ENCODE measurements at places on chromosomes 16 and 17.

DNA sequence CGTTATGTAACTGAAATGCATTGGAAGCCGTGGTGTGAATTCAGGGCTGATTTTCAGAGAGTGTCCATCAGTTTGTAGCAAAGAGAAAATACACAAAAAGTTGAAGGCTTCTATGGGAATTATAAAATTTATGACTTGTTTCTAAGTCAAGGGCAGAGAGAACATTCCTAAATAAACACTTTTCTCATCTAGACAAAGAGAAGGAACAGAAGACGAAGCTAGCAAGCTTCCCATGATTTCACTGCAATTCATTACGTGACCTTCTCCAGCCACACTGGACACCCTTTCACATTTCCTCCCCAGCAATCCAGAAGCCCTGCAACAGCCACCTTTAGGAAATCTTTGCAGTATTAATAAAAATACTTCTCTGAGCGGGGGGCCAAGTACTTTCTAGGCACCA lies 67.8 kb downstream of the TMEM100 start:
- no peak for DNase-seq

DNA sequence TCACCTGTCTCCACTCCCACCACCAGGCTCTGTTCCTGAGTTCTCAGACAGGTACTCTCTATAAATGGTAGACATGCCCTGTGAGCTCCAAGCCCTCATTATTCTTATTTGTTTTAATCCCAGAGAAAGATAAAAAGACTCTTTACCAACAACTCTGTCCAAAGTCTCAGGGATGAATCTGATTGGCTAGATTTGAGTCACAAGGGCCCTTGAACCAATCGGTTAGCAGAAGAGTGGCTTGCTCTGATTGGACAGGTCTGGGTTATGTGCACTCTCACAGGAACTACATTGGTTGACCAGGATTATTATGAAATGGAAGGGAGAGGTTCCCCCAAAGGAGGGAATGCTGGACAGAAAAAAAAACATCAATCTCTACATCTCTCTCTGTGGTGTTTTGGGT lies 7.5 kb downstream of the COTL1 start:
- DNase-seq, result no peak

DNA sequence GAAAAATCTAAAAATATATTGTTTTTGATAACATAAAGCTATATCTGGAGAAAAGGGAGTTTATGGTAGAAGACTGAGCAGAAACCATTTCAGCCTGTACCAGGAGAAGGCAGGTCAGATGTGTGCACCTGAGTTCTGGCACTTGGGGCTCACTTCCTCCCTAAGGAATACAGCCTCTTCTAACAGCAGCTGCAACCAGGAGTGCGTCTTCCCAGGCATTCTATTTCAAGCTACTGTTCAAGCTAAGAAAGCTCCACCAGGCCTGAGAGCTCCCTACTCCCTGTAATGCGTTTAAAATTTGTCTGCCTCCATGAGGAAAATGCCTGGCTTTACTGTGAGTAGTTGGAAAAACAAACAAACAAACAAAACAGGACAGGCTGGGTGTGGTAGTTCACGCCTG lies 96.1 kb downstream of the ZNF778 start:
- no peak for DNase-seq

DNA sequence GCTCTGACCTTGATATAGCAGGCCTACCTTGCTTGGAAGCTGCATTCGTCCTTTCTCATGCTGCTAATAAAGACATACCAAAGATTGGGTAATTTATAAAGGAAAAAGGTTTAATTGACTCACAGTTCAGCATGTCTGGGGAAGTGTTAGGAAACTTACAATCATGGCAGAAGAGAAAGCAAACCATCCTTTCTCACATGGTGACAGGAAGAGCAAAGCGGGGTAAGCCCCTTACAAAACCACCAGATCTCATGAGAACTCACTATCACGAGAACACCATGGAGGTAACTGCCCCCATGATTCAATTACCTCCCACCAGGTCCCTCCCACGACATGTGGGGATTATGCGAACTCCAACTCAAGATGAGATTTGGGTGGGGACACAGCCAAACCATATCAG lies 6.0 kb upstream of the MAPT start:
- DNase-seq, result no peak

Data from stimulated activated CD8-positive, alpha-beta memory T cell treated with anti-CD3 and anti-CD28 coated beads, Interleukin-4, amount 100 ng/mL, for 24 hours (primary cell).